HCT116 (cell line): ENCODE measurements at places on chromosomes 7 and 10. TPM values are rescaled to one million over a fixed set of nuclear protein-coding genes. Genes with fewer than 3 reads are reported as not detected.

The ZCCHC24 gene
- total RNA-seq = 7.0 TPM

The PAX4 gene
- not detected for total RNA-seq

The ATG9B gene
- 2.1 TPM for total RNA-seq

The CYP3A7 gene
- not detected for total RNA-seq

The VAX1 gene
- total RNA-seq = not detected

The CALML3 gene
- total RNA-seq = not detected

The ZP3 gene
- 23.4 TPM for total RNA-seq
